Lung (tissue), 17 donors: ENCODE measurements at places on chromosomes 1 and 21. TPM values are rescaled to one million over a fixed set of nuclear protein-coding genes. Genes with fewer than 3 reads are reported as not detected.

RNU1-3 gene
- total RNA-seq: under 0.01 TPM

LCE2A gene
- not detected for total RNA-seq

RUNX3 gene
- 9.0 TPM for total RNA-seq

CTBS gene
- 18.8 TPM for total RNA-seq

RHD gene
- 2.2 TPM for total RNA-seq

SH2D1B gene
- 0.61 TPM for total RNA-seq

LMO4 gene
- 96.4 TPM for total RNA-seq

TCEA3 gene
- total RNA-seq: 33.3 TPM

FLVCR1 gene
- total RNA-seq: 8.6 TPM

CTSS gene
- total RNA-seq: 293 TPM

TDRD10 gene
- 1.9 TPM for total RNA-seq

CA6 gene
- total RNA-seq: not detected

GNG4 gene
- 0.57 TPM for total RNA-seq

COL11A1 gene
- 7.5 TPM for total RNA-seq

IGSF9 gene
- total RNA-seq: 1.8 TPM

LDLRAD1 gene
- 28.7 TPM for total RNA-seq

OR10Z1 gene
- total RNA-seq: not detected

SAMD11 gene
- total RNA-seq: 26.3 TPM

PAPPA2 gene
- 0.55 TPM for total RNA-seq

SYNC gene
- total RNA-seq: 6.0 TPM

CTH gene
- 8.6 TPM for total RNA-seq

LCE1C gene
- not detected for total RNA-seq

OLIG2 gene
- 0.18 TPM for total RNA-seq

CYP4A22 gene
- 0.14 TPM for total RNA-seq

SPRR2G gene
- not detected for total RNA-seq

KIRREL1 gene
- 41.8 TPM for total RNA-seq

PIGP gene
- total RNA-seq: 18.6 TPM

KISS1 gene
- not detected for total RNA-seq

C8A gene
- 0.12 TPM for total RNA-seq

CRP gene
- total RNA-seq: not detected

ATP1A2 gene
- total RNA-seq: 4.8 TPM

SRGAP2C gene
- 18.7 TPM for total RNA-seq

CAMK2N1 gene
- total RNA-seq: 32.5 TPM

CCT3 gene
- total RNA-seq: 149 TPM

MAP1LC3C gene
- total RNA-seq: 3.5 TPM

REG4 gene
- total RNA-seq: not detected

LCE1A gene
- not detected for total RNA-seq

CHRNB2 gene
- total RNA-seq: 0.09 TPM

PDZK1IP1 gene
- total RNA-seq: 68.5 TPM

PERM1 gene
- total RNA-seq: 0.15 TPM

IL20 gene
- total RNA-seq: not detected

FMO1 gene
- total RNA-seq: 3.7 TPM

ARMH1 gene
- total RNA-seq: 16.7 TPM

HMGCS2 gene
- 0.52 TPM for total RNA-seq

IVL gene
- total RNA-seq: 0.31 TPM

OPTC gene
- not detected for total RNA-seq

GPR52 gene
- total RNA-seq: 7.3 TPM

RIPPLY3 gene
- 0.18 TPM for total RNA-seq

RNF2 gene
- total RNA-seq: 31.5 TPM
